Fibroblast of the aortic adventitia (primary cell): ENCODE measurements at places on chromosomes 13 and 19. TPM values are rescaled to one million over a fixed set of nuclear protein-coding genes. Genes with fewer than 3 reads are reported as not detected.

DNA sequence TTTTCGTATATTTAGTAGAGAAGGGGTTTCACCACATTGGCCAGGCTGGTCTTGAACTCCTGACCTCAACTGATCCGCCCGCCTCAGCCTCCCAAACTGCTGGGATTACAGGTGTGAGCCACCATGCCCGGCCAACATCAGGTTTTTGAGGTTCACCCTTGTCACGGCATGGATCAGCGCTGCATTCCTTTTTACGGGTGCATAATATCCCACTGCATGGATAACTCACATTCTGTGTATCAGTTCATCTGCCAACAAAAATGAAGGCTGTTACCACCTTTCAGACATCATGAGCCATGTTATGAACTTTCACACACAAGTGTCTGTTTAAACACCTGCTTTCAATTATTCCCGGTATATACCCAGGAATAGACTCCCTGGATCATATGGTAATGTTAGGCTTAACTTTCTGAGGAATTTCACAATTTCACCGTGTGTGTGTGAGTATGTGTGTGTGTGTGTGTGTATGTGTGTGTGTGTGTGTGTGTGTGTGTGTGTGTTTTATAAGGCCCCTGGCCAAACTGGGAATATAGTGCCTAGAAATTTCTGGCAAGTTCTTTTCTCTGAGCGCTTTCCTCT lies 52.2 kb downstream of the AP1M1 start:
- DNase-seq = peak; percentile 79

- DNase-seq = no peak
These were observed 32.9 kb downstream of the ING1 start for GRCh38 chr13:110746438-110746837.

- DNase-seq = no peak
These were observed 43.6 kb upstream of the FAM124A start for GRCh38 chr13:51178456-51179074.

DNA sequence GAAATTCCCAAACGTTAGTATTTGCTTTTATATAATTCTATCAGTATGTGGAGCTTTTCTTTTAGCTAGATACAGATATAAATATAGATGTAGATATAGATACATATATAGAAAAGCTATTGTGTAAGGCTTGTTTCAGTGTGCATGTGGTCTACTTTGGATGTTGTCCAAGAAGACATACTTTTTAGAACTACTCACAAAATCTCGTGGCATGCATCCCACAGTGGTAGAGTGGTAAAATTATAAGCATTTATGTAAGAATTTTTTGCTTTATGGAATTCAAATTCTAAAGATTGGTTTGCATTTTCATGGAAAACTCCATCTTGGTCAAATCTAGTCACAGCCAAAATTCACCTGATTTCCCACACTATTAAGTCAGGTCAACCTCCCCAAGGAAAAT lies 880.4 kb downstream of the EFNB2 start:
- peak; percentile 22 for DNase-seq

DNA sequence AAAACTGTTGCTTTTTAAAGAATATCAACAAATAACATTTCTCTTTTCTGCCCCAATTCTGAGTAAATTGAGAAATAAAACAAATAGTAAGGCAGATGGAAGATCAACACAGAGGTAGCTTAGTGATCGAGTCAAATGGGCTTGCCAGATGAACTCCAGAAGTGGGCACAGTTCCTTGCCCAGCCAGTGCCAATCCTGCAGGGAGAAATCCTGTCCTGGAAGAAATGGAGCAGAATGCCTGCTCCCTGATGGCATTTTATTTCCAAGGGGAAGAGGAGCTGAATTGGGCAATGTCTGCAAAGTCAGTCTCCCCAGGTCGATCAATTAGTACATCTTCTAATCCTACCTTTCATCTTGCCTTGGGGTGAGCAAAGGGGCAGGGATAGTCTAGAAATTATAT lies 225.3 kb downstream of the NHLRC3 start:
- DNase-seq = no peak

DNA sequence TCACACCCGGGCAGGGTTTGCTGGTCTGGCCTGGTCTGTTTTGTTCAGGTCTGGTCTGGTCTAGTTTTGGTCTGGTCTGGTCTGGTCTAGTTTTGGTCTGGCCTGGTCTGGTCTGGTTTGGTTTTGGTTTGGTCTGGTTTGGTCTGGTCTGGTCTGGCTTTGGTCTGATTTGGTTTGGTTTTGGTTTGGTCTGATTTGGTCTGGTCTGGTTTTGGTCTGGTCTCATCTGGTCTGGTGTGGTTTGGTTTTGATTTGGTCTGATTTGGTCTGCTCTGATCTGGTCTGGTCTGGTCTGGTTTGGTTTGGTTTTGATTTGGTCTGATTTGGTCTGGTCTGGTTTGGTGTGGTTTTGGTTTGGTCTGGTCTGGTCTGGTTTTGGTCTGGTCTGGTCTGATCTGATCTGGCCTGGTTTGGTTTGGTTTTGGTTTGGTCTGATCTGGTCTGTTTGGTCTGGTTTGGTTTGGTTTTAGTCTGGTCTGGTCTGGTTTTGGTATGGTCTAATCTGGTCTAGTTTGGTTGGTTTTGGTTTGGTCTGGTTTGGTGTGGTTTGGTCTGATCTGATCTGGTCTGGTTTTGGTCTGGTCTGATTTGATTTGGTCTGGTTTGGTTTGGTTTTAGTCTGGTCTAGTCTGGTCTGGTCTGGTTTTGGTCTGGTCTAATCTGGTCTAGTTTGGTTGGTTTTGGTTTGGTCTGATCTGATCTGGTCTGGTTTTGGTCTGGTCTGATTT lies 14.4 kb upstream of the F2RL3 start:
- no peak for DNase-seq

The IRGC gene
- not detected in 2 replicates for total RNA-seq

The CCDC70 gene
- total RNA-seq = not detected in 2 replicates
